ENCODE measurements at places on chromosomes 4 and X.

- no peak for DNase-seq
Observed at GRCh38 chr4:1604706-1605205, 79.4 kb downstream of the FAM53A start.

GRCh38 chr4:116275006-116275405, 810.4 kb downstream of the TRAM1L1 start:
- no peak for DNase-seq

DNA sequence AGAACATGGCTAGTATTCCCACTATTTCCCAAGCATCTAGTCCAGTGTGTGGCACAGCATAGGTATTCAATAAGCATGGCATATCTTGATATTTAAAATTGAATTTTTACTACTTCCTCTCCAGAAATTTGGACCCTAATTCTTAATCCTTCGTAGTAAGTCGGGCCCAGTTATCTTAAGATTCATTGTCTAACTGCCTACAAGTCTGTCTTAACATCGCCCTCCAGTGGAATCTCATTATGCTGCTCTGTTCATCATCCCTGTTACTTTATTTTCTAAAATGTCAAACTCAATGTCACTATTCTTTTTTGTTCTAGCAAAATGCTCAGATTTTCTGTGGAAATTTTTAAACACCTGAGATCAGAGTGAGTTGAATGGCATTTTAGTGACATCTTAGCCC, 606.2 kb downstream of the KLHL13 start:
- no peak for DNase-seq

- no peak for DNase-seq
Observed at GRCh38 chrX:84363051-84363450, 139.2 kb downstream of the HDX start.

GRCh38 chr4:133759428-133759827, 442.2 kb downstream of the PABPC4L start:
- DNase-seq: no peak

GRCh38 chr4:179836179-179837075, 2394.2 kb upstream of the AGA start:
- no peak for DNase-seq

- DNase-seq: peak; percentile 14
Observed at GRCh38 chrX:49184294-49185281, 1.6 kb downstream of the PRICKLE3 start.

DNA sequence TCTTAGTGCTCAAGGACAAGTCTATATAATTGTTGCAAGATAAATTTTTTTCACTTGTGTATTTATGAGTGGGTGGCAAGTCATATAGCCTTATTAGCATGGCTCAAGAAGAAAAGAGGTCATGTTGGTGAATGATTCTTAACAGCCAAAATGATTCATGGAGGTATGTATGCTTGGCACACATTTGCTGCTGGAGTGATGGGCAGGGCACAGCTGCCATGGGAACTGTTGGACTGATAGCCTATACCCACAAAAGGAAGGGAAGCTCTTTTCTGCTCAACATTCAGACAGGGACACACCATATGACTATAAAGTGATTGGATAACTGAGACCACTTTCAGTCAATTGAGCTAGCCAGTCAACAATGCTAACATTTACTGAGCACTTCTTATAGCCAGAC, 46.8 kb upstream of the PITX2 start:
- DNase-seq: no peak

DNA sequence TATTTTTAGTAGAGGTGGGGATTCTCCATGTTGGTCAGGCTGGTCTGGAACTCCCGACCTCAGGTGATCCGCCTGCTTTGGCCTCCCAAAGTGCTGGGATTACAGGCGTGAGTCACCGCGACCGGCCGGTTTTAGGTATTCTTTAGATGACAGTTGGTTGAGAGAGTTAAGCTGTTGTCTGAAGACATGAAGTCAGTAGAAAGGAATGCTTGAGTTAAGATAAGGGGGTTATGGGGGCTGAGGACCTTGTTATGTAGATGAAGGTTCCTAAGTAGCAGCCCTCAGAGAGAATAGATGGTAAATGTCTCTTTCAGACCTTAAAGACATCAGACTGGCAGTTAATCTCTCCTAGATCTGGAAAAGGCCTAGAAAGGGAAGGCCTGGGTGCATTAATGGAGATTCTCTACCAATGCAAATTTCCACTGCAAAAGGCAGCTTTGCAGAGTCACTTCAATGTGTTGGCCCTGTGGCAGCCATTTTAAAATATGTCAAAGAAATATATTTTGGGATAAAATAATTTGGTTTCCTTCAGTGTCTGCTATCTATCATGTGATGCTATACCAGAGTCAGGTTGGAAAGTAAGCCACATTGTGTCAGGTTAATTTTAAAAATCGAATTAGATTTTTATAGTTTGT, 6.4 kb upstream of the ZNF674 start:
- DNase-seq: no peak

DNA sequence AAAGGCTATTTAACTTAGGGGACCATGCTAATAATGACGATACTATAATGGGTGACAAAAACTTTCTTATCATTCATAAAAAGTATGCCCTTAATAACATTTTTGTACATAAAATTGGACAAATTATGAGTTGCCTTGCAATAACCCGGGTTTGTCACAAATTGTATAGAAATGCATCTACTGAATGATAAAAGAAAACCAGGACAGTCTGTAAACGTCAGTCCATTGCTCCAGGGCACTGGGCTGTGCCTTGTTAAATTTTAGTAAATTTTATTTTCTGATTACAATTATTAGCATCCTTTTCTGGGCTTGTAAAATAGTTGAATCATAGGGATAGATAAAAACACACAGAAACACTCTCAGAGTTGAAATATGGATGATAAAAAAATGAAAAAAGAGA, 778.3 kb downstream of the RAPGEF2 start:
- DNase-seq: no peak

GRCh38 chrX:40009462-40009851, 88.3 kb downstream of the BCOR start:
- DNase-seq: no peak

GRCh38 chrX:39418254-39418704, 617.0 kb downstream of the MID1IP1 start:
- no peak for DNase-seq

DNA sequence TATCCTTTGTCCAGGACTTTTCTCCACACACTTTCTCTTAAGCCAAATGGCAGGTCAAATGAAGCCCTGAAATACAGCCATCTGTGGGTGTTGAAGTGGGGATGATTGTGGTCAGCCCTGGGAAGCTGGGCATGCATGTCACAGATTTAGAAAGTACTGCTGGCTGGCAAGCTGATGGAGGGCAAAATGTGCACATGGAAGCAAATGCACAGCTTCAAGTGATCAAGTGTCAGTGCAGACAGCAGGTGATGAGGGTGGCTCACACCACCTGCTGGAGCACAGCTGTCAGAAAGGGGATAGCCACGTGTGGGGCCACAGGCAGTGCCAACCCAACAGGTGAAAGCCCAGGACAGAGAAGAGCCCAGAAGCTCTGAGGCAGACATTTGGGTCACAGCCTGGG, 40.3 kb upstream of the ATXN3L start:
- no peak for DNase-seq

DNA sequence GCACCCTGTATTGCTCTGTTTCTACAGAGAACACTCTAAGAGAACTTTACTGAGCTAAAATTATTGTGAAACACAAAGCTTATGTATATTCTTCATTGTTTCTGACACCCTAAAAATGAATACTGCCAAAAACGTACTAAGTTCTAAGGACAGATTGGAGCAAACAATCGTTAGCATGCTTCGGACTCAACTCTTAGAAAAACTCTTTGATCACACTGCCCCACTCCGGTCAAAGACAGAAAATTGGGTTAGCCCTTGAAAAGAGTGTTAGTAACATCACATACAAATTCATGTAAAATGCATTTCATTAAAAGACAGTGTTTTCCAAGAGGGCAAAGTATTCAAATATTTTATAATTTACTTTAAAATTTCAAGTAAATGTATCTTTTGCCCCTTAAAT, 177.4 kb downstream of the DCHS2 start:
- DNase-seq: no peak

- DNase-seq: no peak
Observed at GRCh38 chrX:111123125-111123524, 27.1 kb downstream of the PAK3 start.

- no peak for DNase-seq
Observed at GRCh38 chr4:100261346-100261745, 71.1 kb upstream of the DDIT4L start.

- no peak for DNase-seq
Observed at GRCh38 chr4:167918077-167918476, 174.3 kb upstream of the ANXA10 start.

DNA sequence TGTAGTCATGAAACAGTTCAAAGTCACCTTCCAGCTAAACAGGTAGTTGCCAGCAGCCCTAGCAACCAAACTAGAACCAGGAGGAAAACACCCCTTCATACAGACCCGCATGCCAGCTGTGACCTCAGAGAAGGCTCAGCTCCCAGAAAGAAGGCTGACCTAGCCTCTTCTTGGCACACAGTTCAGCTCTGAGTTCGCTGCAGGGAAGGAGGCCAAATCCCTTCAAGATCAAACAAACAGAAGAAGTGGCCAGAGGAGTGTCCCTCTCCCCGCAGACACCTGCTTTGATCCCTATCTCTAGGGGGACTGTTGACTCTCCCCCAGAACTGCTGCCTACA, 56.0 kb downstream of the HADH start:
- no peak for DNase-seq

- DNase-seq: no peak
Observed at GRCh38 chr4:13024147-13025105, 459.7 kb downstream of the RAB28 start.

- no peak for DNase-seq
Observed at GRCh38 chr4:73741750-73742489, 1.6 kb downstream of the CXCL8 start.

DNA sequence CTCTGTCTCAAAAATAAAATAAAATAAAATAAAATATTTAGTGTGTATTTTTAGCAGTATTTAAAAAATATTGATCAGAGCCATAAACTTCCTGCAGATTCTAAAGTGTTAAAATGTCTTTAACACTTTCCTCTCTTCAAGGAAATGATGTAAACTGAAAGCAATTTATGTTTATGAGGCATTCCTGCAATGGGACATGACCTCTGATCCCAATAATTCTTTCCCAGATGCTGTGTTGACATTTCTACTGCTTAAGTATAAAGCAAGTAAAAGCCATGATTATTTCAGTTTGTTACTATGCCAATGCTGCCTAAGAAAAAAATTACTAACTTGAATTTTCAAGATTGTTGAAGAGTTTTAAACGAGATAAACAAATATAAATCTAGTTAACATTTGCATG, 29.0 kb downstream of the COQ2 start:
- no peak for DNase-seq

- DNase-seq: no peak
Observed at GRCh38 chr4:137957806-137958205, 284.3 kb downstream of the SLC7A11 start.

GRCh38 chr4:38610966-38611431, 53.0 kb upstream of the KLF3 start:
- no peak for DNase-seq
